Left kidney (tissue), 8 donors: ENCODE measurements at places on chromosomes 1 and 21. TPM values are rescaled to one million over a fixed set of nuclear protein-coding genes. Genes with fewer than 3 reads are reported as not detected.

DNA sequence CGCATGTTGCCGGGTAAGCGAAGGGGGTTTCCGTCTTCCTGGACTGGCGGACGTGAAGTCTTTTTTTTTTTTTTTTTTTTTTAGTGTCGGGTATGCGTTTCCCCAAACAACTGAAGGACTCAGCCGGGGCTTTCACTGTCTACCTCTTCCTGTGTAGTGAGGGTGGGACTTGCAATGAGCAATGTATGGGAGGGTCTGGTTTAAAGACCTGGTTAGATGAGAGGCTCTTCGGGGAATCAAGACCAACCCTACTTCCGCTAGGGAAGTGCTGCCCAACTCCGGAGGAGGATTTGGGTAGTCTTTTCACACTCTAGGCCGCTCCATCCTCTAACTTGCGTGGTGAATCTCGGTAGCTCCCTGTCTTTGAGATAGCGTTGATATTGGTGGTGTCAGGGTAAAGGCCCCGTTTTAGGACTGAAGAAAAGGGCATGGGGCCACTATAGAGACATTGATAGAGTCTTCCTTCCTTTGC is 754 bp downstream of the PRRC2C start:
- DNase-seq = peak; percentile 52

GRCh38 chr1:73205294-73205973 is 923.1 kb upstream of the NEGR1 start:
- DNase-seq = no peak

The SMCP gene
- not detected for polyA plus RNA-seq

DNA sequence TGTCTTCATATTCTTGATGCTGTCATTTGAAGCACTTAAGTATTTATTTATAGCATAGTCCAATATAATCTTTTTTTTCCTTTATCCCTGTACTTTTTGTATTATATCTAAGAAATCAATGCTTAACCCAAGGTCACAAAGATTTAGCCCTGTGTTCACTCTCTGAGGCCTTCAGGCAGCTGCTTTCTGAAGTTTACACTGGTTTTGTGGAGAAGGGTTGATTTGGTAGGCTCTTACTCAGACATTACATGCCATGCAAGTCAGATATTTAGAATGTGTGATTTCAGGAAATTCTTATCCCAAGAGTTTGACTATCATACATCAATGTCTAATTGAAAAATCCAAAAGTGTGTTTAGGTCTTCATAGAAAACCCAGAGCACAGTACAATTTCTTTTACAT is 56.3 kb downstream of the PALMD start:
- DNase-seq = no peak

DNA sequence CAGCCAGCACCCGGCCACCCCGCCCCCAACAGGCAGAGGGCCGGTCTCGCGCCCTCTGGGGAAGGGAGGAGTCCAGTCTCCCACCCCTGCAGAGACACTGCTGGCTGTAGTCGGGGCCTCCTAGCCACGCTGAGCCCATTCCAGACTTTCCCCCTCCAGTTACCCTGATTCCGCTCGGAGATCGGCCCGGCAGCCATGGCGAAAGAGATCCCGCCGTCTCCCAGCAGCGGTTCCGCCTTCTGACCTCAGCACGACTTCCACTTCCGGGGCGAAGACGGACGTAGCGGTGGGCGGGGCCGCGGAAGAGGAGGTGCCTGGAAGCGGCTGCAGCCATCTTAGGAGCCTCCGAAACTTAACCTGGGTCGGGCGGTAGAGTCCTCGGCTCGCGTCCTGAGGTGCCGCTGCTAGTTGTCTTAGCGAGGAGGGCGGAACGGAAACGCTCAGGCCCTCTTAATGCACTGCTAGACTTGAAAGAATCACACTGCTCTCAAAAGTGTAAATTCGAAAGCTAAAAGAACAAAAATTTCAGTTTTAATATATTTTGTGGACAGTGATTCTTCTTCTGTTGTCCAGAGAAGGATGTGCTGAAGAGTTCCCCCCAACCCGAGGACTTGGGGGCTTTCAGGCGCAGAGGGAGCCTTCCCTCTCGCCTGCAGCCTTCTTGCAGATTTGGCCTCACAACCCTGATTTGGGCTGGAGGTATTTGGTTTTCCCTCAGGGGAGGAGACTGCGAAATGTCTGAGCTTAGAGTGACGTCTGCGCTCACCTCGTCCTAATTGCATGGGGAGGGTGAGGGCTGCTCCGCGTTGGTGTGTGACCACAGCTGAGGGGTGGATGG is at the start of gene SF3B4:
Gene SF3B4 (minus strand): TSS at position 241 of the 838 bp plus-strand sequence. CDS start 44 bp downstream, at position 197.
- DNase-seq = peak; percentile 93

The PODN gene
- polyA plus RNA-seq = 2.0 TPM

The NUAK2 gene
- 9.3 TPM for polyA plus RNA-seq

The MAP3K7CL gene
- 9.6 TPM for polyA plus RNA-seq

The OR2L8 gene
- polyA plus RNA-seq = not detected

GRCh38 chr1:167288390-167289074 is 67.8 kb downstream of the POU2F1 start:
- DNase-seq = no peak

DNA sequence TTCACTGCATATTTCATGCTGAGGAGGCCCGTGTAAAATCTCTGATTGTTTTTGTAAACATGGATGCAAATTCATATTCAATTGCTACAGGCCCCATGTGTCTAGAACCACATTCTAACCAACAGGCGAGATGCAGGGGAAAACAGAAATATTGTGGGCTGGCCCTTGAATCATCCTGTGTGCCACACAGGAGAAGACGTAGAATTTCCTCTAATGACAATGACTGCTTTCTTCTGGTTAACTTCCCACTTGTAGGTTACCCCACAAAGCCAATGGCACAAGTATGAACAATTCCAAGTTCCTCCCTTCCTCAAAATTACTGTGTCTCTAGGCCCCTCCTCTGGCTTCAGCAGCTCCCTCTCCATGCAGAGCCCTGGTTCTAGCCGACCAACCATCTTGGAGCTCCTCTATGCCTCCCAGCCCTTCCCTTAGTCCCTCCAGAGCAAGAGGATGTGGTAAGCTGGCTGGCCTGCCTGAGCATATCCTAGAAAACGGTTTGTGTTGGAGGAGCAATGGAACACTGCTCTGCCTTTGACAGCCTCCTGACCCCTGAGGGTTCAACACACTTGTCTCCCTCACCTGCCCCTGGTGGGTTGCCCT is 205.2 kb downstream of the HS2ST1 start:
- DNase-seq = no peak

DNA sequence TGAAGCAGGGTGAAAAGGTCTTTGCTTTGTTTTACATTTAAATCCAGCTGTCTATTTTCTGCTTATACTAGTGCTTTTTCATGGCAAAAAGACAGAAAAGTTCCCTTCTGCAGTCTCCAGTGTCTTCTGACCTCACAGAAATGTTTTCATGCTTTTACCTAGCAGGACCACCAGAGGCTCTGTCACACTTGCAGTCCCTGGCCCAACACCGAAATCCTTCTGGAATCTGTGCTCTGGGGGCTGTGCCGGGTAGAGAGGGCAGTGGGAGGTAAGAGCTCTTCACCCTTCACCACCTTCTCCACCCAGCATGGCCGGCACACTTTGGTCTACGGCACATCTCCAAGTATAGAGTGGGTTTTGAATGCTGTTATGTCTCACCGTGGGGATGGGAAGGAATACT is 20.8 kb downstream of the GNAT2 start:
- DNase-seq = no peak

- DNase-seq = peak; percentile 69
Observed at GRCh38 chr1:53899206-53899628, 5.2 kb downstream of the DIO1 start.

- DNase-seq = peak; percentile 68
Observed at GRCh38 chr21:25790122-25790877, 55.5 kb downstream of the GABPA start.

The PLEKHA6 gene
- 46.1 TPM for polyA plus RNA-seq

The TSPAN1 gene
- polyA plus RNA-seq = 50.1 TPM

DNA sequence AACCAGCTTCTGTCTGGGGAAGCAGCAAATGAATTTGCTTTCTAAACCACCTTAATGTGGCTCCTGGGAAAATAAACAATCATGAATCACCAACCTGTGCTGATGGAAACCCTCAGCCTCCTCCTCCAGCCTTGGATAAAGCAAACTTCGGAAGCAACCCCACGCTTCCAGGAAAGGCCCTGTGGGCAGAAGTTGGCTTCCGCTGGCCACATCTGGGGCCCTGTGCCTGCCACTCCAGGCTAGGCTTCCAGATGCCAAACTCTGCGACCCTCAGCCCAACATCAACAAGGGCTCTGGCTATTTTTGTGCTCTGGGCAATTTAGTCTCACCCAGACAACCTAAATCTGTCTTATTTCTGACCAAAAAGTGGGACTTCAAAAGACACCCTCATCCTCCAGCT is 6.2 kb upstream of the OXCT2 start:
- DNase-seq = no peak

DNA sequence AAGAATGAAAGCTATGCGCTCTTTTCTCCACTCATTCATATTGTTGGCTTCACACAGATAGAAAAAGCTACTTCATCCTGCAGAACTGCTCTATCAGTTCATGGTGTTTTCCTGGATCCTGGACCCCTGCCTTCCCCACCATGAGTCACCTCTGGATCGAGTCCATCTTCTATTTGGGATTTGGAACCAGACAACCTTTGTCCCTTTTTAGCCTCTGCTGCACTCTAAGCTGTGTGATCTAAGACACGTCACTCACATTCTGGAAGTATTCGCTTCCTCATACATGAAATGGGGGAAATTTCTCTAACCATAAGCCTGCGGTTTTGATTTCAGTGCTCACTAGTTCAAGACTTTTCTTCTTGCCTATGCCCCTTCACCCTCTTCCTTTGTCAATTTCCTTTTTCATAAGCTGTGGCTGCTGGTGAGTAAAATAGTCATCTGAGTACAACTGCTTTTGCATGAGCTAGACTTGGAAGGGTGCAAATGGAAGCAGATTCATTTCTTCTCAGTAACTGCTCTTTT is 14.1 kb upstream of the DEGS1 start:
- no peak for DNase-seq

DNA sequence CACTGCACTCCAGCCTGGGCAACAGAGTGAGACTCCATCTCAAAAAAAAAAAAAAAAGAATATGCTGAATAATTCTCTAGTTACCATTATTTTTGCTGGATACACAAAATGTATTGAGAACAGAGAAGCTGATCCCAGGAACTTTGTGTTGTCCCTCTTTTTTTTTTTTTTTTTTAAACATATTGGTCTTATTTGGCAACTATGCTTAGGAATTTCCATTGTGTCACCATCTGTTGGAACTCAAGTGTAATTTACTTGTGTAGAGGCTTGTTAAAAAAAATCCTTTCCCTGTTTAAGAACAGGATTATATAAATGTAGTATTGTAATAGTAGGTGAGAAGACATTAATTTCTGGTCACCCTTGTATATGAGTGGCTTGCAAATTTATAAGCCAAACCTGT is 28.6 kb downstream of the CAMSAP2 start:
- DNase-seq = no peak

GRCh38 chr21:38448671-38449385 is 49.4 kb downstream of the ERG start:
- DNase-seq = no peak

DNA sequence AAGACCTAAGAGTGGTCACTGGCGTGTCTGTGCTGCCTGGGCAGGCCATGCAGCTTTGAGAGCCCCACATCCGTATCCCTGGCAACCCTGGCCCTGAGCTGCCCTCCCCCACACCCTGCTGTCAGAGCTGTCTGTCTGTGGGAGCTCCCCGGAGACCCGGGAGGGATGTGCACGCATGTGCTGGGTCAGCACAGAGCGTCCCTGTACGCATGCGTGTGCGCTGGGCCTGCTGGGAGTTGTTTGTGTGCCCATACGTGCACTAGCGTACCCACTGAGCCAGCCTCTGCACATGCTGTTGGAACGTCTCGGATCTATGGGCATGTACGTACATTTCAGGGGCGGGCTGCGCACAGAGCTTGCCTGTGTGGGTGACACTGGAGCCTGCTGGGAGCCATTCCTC is 89.3 kb downstream of the EPHB2 start:
- DNase-seq = no peak

DNA sequence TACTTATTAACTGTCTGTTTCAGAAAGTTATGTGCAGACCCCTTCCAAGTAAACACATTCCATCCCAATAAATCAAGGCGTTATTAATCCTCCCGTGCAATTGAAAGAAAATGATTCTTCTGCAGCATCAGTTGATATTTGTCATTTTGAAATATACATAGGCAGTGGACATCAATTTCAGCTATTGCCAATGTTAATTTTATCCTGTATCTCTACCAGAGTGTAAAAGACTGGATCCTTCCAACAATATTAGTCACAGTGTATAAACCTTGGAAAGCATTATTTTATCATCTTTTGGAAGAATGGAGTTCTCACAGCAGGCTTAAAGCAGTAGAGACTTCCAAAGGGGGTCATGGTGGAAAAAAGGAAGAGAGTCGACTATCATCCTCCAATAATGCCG is 150.4 kb downstream of the CYYR1 start:
- DNase-seq = no peak

DNA sequence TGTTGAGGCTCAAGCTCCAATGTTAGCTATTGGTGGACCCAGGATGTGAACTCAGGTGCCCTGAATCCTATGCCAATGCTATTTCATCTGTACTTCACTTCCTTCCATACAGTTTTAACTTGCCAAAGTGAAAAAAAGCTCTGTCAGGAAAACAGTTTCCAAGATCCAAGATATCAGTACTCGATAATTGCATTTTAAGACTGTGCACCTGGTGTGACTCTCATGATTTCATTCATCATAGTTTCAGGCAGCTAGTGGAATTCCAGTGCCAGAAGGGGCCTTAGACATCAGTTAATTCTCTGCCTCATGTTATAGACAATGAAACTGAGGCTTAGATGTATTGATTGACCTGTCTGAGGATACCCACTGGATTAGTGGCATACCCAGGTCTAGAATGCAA is 26.5 kb upstream of the LEPR start:
- no peak for DNase-seq

DNA sequence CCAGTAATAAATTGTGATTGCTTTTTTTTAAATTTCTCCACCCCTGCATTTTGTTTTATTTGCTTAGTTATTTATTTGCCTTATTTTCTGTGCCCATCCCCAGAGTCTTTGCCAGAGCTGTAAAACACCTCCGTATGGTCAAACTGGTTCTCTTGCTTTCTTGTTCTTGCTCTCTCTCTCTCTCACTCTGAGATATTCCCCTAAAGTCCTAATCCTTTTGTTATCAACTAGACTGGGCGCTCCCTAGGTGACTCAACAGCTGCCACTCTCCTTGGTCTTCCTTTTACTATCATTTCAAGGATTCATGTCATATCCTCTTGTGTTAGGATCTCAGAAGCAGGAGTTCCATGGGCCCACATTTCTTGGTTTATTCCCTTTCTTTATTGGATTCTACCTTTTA is 160.0 kb downstream of the PRDM2 start:
- no peak for DNase-seq

The C1QC gene
- 8.8 TPM for polyA plus RNA-seq

The LIN28A gene
- 0.15 TPM for polyA plus RNA-seq

- DNase-seq = no peak
Observed at GRCh38 chr1:23171181-23171755, 2.6 kb upstream of the LUZP1 start.

DNA sequence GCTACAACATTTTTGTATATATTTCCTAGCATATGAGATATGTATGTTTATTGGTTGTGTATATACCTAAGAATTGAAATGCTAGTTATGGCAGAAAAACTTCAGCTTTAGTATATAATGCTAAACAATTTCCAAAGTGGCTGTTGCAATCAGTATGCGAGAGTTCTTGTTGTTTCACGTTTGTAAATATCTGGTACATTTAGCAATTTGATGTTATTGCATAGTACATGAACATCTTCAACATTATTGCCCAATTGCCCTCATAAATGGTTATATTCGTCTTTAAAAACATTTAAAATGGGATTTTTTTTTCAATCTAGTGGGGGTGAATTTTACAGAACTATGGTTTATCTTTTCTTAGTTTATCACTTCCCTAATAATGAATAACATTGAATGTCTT is 86.2 kb upstream of the HP1BP3 start:
- no peak for DNase-seq

- DNase-seq = no peak
Observed at GRCh38 chr1:168970926-168971659, 135.4 kb upstream of the ATP1B1 start.
